ENCODE measurements at places on chromosomes 6 and 20.

DNA sequence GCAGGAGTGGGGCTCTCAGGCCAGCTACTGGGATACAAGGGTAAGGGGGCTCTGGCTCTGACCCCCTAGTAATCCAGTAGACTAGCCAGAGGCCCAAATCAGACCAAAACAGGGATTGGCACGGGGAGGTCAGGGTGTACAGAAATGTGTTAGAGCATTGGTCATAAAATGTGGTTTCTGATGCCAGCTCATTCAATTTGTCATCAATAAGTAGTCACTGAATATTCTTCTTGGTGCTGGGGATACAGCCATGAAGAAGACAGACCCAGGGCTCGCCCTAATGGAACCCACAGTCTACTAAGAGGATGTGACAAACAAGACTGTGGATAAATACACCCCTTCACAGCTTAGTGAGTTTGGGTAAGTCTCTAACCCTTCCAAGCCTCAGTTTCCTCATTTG lies 11.1 kb downstream of the MAP1LC3A start:
- no peak for DNase-seq

DNA sequence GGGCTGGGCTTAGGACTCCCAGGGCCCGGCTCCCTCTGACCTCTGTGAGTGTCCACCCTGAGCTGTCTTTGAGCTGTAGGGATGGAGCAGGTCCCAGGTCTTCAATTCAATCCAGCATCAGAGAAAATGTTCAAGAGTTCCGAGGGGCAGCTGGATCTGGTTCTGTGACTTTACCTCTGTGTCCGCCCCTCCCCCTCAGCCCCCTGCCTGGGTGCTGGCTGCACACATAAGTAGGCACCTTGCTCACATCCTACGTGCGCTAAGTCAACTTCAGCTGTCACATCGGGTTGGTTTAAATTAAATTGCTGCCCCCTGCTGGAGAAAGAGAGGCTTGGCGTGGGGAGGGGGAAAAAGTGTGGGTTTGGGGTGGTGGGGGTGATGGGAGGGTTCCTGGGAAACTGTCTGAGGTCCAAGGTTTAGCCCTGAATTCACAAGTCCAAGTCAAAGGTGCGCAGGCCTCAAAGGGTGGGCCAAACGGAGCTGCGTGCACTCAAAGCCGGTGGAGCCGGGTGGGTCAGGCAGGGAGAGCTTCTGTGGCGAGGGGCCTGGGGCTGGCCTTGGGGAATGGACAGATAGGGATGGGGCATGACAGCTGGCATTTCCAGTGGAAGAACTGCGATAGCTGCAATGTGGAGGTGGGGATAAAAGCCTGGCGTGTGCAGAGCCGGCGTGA lies 3.0 kb downstream of the WFDC5 start:
- DNase-seq, result no peak

DNA sequence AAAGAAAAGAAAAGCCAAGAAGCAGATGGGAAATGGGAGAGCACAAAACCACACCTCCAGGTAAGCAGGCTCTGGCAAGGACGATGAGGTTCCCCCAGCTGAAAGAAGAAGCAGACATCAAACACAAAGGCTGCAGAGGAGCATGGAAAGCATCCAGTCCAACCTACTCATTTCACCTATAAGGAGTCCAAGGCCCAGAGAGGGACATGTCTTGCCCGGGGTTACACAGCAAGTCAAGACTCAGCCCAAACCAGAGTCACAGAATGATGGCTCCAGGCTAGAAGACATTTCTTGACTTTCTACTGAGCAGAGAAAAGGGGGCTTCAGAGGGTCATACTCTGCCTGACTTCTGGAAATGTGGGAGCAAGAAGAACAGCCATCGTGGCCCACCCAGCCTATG lies 45.6 kb upstream of the FOXP4 start:
- DNase-seq, result no peak

DNA sequence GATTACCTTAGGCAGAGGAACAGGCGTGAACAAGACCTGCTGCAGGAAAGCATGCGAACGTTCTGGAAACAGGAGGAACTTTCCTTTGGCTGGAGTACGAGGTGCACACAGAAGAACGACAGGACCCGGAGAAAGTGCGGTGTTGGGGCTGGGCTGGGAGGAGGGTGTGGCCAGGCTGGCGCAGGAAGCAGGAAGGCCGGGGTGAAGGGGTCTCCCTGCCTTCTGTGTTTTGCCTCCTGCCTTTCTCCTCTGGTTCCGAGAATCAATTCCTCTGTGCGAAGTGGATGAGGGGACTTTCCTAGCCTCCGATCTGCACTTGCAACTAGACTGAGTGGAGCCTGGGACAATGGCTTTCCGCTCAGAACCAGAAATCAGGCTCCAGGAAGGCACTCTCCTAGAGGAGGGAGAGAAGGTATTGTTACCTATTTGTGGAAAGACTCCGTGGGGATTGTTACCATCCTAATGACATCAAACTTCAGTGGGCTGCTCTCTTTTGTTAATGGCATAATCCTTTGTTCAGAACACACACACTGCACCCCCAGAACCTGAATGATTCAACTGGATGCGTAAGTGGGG lies 22.9 kb upstream of the PLEKHG1 start:
- DNase-seq, result no peak

DNA sequence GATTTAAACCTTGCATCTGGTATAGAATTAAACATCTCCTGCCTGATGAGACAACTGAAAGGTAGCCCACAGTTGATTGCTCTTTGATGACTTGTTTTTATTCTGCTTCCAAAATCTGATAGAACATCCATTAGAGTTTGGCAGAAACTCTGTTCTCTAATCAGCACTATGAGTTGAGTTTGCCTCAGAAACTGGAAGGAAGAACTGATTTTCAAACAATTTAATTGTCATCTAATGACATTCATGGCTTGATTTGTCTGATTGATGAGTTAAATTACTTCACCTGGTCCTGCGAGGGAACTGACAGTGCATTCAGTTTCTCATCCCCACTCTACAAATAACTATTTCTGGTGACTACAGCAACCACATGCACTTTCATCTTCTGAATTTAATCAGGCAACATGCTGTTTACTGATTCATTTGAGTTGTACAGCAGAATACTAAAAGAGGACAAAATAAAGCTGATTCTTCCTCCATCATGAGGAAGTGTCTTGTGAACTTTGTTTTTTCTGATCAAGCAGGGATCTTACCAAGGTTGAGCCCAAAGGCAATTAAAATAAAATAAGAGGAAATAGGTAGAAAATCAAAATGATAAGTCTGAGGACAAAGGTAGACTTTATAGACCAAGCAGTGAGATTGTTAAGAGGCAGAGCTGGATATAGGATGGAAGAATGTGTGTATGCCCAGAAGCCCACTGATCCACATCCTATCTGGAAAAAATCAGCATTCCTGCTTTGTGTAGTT lies 15.7 kb upstream of the MRAP2 start:
- no peak for DNase-seq

- no peak for DNase-seq
Measured at GRCh38 chr6:2630891-2631571, 119.7 kb downstream of the MYLK4 start.

DNA sequence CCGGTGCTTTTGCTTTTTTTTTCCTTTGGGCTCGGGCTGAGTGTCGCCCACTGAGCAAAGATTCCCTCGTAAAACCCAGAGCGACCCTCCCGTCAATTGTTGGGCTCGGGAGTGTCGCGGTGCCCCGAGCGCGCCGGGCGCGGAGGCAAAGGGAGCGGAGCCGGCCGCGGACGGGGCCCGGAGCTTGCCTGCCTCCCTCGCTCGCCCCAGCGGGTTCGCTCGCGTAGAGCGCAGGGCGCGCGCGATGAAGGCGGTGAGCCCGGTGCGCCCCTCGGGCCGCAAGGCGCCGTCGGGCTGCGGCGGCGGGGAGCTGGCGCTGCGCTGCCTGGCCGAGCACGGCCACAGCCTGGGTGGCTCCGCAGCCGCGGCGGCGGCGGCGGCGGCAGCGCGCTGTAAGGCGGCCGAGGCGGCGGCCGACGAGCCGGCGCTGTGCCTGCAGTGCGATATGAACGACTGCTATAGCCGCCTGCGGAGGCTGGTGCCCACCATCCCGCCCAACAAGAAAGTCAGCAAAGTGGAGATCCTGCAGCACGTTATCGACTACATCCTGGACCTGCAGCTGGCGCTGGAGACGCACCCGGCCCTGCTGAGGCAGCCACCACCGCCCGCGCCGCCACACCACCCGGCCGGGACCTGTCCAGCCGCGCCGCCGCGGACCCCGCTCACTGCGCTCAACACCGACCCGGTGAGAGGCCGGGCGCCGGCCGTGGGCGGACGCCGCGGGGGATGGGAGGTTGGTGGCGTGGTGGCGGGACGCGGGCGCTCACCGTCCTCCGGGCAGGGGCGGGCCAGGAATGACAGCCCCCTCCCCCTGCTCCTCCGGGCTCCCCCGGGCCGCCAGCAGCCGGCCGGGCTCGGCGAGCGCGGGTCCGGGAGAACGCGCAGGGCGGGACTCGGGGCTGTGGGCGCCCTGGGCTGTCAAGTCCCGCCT lies 606 bp downstream of the ID4 start:
- no peak for DNase-seq

DNA sequence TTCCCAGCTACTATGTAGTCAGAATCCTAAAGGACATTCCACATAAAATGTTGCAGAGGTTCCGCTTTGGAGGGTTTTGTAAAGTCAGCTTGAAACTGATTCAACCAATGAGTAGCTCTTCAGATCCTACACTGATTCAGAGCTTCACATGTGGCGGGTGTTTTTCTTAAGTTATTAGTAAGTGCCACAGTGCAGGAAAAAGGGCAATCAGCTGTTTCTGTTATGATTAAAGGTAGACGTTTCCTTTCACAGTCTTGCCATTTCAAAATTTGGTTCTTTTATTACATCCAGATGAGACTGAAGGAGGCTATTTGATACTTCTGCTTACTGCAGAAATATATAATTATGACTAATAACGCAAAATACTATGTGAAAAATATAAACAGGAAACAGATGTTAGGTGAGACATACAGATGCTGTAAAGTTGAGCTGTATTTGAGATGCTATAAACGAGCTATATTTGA lies 443.9 kb downstream of the CDKAL1 start:
- DNase-seq, result no peak

- peak; percentile 77 for DNase-seq
Measured at GRCh38 chr6:37050045-37050853, 44.8 kb downstream of the FGD2 start.

DNA sequence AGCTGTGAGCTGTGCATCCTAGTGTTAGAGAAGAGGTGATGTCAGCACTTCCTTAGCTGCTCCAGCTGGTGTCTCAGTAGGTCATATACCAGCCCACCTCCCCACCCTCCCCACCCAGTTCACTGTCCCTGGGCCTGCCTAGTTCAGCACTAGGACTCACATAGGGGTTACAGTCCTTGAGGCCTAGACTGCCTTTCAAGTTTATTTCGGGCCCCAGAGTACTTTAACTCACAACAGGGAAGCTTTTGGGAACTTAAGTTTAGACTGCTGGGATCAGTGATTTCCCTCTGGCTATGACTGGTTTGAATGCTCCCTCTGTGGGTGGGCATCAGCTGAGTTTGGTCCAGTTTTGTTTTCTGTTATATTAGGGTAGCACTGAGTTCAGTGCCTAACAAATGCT lies 139.2 kb upstream of the MMS22L start:
- DNase-seq, result no peak

- no peak for DNase-seq
Measured at GRCh38 chr6:139115989-139116758, 18.7 kb upstream of the HECA start.

- no peak for DNase-seq
Measured at GRCh38 chr6:156953127-156953478, 175.9 kb downstream of the ARID1B start.

DNA sequence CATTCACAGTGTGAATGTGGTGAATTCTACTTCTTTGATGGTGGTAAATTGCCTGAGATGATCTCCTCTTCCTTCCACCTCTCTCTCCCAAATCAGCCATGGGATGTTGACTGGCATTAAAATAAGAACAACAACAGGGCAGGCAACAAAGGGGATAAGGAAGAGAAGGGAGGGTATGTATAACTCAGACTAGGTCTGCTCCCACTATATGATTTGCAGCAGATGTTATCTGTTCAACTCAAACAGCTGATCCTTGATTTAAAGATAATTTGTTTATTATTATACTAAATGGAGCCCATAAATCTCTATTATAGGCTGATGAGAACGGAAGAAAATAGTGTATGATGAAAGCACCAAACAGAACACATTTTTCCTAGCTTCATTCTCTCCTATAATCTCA lies 262.0 kb downstream of the BTBD3 start:
- no peak for DNase-seq

DNA sequence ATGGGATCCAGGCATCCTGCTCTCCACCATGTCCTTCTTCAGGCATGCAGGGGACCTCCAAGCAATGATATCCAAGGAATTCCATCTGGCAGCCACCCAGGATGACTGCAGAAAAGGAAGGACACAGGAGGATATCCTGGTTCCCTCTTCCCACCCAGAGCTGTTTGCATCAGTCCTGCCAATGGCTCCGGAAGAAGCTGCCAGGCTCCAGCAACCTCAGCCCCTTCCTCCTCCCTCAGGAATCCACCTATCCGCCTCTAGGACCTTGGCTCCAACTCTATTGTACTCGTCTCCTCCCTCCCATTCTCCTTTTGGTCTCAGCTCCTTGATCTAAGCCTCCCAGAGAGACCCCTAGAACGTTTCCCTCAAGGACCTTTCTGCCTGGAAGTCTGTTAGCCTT lies 733 bp upstream of the PSORS1C2 start:
- no peak for DNase-seq

DNA sequence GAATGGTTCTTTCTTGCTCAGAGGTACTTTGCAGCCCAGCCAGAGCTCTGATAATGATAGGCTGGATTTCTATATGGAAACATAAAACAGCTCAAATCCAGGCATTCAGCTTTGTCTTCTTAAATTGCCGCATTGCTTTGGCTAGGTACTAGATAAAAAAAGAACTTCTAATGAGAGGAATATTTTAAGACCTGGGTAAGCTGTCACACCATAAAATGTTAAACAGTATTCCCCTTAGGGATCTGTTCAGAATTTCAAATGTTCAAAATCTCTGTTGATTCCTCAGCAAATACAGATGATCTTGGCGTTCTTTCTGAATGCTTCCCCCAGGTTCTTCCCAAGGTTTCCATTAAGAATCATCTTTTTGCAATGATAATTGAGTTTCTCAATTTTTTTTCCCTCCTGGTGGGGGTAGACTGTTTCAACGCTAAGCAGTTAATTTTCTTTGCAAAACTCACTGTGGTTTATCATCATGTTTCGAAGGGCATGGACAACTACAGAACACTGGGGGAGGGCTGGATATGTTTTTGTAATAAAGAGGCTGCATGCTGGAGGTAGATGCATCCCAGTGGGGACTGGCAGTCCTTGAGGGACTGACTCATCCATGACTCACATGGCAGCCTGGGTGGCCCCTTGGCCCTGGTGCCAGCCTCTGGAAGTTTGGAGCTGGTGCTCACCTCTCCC lies 31.0 kb downstream of the TIAM2 start:
- no peak for DNase-seq
